ENCODE measurements at places on chromosomes 12 and 14.

- no peak for DNase-seq
Observed at GRCh38 chr14:92719890-92720323, 28.5 kb downstream of the LGMN start.

DNA sequence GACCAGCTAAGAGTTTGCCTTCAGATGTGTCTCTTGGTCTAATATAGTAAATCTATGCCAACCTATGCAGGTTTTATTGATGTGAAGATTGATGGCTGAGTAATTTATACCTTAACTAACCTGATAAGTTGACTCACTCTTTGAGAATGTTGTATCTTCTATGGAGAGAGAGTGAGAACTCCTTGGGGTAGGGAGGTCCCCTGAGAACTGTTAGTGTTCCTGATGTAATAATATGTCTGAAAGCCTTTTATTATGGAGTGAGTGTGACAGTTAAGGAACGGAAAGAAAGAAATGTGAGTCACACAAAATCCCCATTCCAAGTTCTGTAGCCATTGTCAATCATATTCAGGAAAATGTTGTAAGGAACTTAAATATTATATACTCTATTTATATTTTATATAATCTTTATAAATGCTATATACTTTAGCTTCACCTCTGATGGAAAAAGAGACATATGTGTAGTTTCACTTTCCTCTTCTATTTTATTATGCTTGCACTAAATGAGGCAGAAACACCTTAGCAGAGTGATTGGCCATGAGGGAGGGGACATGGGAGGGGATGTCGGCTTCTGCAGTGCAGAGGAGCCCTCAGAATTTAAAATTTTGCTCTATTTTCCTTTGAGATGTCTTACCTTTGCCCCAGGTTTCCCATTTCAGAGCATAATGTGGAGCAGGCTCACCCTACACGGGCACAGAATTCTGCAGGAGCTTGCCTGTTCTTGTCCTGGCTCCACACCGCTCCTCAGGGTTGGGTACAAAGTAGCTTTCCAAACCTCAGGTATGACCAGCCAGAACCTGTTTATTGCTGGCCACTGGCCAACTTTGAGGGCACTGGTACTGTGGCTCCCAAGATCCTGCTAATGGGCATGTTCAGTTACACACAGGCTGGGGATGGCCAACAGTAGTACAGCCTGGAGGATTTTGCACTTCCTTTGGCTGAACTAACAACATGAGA is 57.7 kb downstream of the ARF6 start:
- DNase-seq = no peak

GRCh38 chr12:30598889-30599288 is 96.8 kb downstream of the IPO8 start:
- no peak for DNase-seq

- DNase-seq = no peak
Observed at GRCh38 chr14:74417611-74418010, 8.4 kb downstream of the SYNDIG1L start.

DNA sequence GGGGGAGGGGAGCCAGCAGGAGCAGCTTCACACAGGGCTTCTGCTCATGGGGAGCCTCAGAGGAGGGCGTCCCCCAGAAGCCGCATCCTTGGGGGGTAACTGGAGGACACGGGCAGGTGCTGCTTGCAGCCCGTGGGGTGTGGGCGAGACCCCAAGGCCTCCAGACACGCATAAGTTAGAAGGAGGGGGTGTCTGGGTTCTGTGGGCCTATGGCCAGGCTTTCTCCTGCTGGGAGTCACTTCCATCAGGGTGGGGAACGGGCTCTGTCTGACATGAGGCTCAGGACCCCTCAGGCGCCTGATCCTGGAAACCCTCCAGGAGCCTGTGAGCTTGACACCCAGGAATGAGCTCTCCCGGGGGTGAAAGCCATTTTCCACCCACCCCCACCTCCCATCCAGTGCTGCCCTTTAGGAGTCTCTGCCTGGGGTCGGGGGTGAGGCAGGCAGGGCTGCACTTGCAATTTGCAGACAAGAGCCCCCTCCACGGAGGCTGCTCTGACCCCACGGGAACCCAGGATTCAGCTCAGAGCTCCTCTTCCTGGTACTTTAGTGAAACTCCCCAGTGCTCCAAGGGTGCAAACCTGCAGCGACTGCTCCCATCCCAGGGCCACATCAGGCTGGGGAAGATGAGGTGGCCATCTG is 325.7 kb downstream of the ADGRD1 start:
- DNase-seq = no peak

GRCh38 chr12:25054783-25055144 is 105.9 kb upstream of the BCAT1 start:
- peak; percentile 17 for DNase-seq

DNA sequence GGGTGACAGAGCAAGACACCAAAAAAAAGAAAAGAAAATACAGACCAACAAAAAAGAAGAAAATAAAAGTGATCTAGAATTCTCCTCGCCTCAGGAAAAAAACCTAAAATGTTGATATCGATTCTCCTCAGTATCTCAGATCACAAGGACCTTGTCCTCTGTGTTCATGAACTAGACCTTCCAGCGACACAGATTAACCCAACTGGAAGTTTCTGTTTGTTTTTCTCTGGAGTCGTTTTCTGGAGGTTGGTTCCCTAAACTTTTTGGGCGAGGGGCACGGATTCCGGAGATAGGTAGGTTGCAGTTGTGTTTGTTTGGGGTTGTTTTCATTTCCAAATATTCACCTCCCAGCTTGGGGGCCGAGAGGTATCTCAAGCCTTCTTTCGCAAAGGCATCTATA is 559 bp upstream of the RFC5 start:
- no peak for DNase-seq

DNA sequence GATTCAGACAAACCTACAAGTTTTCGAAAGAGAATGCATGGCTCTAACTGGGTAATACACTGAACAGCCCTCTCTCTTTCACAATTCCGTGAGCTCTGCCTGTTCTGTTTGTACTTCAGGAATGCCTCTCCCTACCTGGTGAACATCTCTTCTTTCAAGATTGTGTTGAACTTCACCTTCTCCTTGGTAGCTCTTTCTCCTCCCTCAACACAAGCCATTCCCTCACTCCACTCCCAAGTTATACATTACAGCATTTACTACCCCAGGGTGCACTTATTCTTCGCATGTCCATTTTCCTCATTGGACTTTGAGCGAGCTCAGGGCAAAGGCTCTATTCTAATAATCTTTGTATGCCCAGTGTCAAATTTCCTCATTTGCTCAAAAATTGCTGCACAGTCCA is 28.3 kb downstream of the NRDE2 start:
- no peak for DNase-seq

DNA sequence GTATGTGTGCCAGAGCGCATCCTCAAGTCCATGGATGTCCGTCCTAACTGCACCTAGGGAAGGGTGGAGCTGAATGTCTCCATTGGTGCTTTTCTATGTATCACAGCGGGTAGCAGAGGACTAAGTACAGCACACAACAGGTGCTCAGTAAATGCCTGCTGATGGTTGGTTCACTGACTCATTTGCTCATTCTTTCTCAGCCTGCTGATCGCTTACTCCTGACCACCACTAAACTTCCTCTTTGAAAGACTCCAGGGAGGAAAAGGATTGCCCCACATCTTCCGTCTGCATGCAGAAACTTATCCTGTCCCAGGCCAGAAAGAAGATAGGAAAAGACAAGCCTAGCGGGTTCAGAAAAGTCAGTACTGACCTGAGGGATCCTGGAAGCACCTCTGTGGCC is 66.3 kb downstream of the B4GALNT3 start:
- no peak for DNase-seq

GRCh38 chr12:128033473-128033872 is 233.5 kb upstream of the TMEM132C start:
- no peak for DNase-seq

GRCh38 chr12:131622422-131622955 is 88.4 kb upstream of the SFSWAP start:
- DNase-seq = no peak

- DNase-seq = no peak
Observed at GRCh38 chr12:84247931-84248330, 664.7 kb downstream of the SLC6A15 start.

DNA sequence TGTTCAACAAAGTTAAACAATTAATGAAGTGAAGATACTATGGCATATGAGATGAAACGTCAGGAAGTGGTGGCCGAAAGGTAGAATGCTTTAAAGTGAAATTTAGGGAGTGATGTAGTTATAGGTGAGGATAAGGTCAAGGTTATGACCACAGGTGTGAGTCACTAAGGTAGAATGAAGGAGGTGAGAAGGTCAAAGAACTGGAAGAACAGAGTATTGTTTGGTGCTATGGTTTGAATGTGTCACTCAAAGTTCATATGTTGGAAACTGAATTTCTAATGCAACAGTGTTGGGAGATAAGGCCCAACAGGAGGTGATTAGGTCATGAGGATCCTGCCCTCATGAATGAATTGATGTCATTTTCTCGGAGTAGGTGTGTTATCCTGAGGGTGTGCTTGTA is 293.6 kb downstream of the NELL2 start:
- no peak for DNase-seq

DNA sequence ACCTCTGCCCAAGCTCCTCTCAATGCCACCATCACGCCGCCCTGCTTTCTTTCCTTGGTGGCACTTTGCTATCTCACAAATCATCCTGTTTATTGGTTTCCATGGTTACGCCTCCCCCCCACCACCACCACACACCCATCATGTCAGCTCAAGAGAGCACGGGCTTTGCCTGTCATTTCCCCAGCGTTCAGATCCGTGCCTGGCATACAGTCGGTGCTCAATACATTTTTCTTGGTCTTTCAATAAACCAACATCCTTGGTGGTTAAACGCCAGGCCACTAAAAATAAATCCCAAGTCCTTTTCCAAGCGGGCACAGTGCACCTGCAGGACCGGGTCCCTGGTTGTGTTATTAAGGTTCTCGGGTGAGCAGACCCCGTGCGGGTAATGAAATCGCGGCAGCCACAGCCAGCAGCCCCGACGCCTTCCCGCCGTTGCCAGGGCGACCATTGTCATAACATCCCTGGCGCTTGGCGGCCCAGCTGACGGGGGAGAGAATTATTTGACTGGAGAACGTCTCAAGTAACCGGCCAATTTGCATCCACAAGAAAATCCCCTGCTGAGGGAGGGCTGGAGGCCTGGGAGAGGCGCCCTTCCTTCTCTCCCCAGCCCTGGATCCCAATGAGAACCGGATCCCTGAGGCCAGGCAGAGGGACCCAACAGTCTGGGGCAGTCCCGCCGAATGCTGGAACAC is 92.9 kb downstream of the KSR2 start:
- DNase-seq = no peak

DNA sequence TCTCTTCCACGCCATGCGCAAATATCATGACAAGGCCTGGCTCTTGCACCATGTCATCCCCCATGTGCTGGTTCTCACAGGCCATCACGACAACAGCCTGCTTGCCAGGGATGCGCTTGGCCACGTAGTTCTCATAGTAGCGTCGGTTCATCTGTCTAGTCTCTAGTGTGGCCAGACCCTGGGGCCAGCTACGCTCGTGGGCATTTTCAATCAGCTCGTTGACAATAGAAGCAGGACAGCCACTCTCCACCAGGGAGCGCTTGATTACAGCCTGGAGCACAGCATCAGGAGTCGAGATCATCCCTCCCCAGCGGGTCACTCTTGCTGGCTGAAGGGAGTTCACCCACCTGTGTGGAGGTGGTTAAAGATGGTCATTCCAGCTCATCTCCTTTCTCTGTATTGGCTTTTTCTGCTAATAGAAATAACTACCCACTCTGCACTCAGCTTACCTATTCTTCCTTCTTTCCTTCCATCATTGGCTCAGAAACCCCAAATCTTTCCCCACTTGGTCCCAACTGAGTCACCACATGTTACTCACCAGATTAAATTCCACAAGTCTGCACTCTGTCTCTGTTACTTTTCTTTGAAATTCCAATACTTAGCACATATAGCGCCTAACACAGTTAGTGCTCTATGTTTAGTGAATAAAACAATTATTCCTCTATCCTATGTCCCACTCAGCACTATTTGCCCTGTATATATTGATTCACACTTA is 15.1 kb downstream of the RNF41 start:
- DNase-seq = peak; percentile 28

- DNase-seq = no peak
Observed at GRCh38 chr12:30417697-30418231, 277.9 kb downstream of the IPO8 start.

DNA sequence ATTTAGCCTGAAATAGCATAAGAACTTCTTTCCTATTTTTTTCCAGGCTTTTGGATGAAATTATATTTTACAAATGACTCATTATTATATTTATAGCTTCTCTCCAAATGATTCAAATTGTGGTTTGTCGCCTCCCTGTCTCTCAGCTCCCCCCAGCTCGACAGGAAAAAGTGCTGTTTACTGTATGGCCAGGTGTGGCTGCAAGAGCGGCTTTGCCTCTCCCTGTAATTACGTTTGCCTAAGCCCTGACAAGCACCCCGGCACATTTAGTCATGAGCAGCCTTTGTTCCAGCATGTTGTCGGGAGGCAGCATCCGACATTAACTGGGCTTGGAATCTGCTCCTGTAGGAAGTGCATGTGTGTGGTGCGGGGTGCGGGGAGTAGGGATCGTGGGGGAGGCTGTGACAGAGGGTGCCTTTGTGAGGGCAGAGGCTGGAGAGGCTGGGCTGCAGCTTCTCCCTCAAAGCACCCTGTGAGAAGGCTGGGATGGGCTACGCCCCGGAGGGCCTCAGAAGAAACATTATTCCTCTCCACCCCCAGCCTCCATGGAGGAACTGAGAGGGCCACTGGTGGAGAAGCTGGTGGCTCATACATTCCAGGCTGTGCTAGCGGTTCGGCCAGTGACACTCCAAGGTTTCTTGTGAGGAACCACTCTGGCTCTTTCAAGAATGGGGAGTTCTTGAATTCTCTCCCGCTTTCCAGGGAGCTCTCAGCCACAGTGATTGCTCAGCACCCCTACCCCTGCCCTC is 42.1 kb upstream of the CTDSP2 start:
- DNase-seq = no peak

GRCh38 chr12:109126784-109127183 is 10.4 kb downstream of the ACACB start:
- DNase-seq = no peak

GRCh38 chr12:43292699-43293098 is 259.3 kb downstream of the ADAMTS20 start:
- DNase-seq = no peak

DNA sequence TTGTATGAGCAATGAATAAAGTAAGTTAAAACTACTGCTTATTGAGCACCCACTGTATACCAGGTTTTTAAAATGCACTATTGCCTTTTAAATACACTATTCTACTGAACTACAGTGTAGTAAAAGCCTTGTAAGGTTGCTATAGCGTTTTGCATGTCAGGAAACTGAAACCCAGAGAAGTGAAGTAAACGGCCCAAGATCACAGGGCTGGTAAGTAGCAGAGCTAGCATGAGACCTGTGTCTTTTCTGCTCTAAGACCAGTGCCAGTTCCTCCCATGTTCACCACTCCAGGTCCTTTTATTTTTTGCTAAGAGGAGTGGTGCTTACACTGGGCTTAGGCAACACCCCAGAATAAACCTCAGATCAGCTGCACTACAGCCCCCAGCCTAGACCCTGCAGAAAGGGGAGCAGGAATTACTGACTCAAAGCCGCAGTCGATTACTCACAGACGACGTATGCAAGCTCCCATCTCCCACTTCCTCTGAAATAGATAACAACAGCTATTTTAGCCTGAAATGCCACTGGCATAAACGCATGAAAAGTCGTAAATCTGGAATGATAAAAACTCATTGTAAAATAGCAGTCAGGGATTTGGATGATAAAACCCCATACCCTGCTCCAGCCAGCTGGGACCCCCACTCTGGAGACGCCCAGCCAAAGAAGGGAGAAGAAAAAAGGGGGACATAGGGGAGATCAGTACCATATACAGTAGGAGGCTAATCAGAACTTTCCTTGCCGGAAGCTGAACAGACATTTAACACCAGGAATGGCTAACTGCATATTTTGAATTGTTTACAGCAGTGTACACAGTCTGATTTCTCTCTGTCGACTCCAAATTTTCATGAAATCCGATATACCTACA is 108.3 kb downstream of the NUAK1 start:
- no peak for DNase-seq

- peak; percentile 2 for DNase-seq
Observed at GRCh38 chr14:50943943-50944646, at the start of gene PYGL. Gene PYGL (minus strand): TSS chr14:50944483. CDS start chr14:50944403, 80 bp downstream.

Data from activated T-cell treated with anti-CD3 and anti-CD28 coated beads for 1 hour (primary cell).